OCI-LY7 (cell line): ENCODE measurements at places on chromosomes 3 and 15.

DNA sequence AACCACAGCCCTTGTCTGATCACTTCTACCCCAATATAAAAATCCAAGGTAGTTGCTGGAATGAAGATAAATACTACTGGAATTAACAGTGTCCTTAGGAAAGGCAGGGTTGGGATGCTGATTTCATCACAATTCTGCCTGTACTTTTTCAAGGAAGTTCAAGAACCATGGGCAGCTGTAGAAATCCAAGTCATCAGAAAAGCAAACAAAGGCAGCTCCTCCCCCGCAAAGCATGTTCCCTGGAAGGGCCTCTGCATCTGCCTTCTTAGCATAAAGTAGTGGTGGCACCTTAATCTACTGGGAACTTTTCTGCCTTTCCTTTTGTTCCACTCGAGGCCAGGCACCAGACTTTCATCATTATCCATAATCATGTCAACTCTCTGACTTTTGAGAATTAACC lies 54.4 kb downstream of the ERC2 start:
- DNase-seq = no peak

DNA sequence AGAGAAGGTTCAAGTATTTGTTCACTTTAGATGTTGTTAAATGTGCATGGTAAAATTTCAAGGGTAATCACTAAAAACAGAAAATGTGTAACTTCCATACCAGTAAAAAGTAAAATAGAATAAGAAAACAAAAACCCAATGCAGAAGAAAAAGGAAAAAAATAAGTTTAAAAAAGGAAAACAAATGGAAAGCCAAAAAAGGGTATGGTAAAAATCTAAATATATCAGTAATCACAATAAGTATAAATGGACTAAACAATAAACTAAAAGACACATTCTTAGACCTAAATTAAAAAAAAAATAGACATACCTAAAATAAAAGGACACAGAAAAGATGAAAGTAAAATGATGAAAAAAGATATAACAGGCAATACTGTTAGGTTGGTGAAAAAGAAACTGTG lies 9.5 kb upstream of the CLN6 start:
- DNase-seq = no peak

DNA sequence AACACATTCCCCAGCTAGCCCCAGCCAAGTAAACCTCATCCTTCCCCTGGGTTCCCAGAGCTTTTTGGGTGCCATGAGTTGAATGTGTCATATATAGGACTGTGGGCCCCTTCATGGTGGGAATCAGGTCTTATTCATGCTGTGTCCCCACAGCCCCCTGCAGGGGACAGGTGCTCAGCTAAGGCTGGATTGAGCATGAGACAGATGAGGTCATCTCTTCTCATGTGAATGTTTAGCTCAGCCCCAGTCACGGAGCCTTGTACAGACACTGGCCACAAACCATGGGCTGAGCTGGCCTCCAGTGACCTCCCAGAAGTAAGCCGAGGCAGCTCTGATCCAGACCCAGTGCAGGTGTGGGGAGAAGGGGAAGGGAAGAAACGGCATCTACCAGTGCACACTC lies 70.7 kb downstream of the C3orf70 start:
- no peak for DNase-seq

DNA sequence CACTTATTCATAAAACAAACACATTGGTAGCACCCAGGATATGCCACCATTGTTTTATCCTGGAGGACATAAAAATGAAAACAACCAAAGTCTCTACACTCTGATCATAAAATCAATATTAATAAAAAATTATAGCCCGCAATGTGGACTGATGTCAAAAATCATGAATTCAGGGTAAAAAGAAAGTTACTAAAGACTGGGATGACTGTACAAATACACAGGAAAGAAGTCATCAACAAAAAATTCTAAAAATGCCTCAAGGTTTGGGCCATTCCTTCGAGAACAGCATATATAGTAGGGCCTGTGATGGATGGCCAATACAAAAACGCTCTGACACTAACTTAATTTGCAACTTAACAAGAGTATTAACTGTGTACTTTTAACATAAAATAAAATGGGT lies 76.8 kb downstream of the THBS1 start:
- no peak for DNase-seq

DNA sequence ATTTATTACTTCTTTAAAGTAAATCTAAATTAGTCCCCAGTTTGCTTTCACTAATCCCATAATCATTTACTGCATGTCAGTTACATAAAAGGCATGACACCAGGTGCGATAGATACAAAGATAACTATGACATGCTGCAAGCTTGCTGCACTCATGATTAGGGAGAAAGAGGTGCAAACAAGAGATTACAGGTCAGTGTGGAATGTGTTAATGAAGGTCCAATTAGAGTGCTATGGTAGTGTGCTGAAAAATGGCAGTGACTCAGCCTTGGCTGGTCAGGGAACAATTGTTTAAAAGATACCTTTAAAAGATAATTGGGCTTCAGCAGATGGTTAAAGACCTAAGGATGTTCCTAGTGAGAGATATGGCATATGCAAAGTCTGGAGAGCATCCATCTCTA lies 352.6 kb upstream of the TGFBR2 start:
- DNase-seq = no peak

DNA sequence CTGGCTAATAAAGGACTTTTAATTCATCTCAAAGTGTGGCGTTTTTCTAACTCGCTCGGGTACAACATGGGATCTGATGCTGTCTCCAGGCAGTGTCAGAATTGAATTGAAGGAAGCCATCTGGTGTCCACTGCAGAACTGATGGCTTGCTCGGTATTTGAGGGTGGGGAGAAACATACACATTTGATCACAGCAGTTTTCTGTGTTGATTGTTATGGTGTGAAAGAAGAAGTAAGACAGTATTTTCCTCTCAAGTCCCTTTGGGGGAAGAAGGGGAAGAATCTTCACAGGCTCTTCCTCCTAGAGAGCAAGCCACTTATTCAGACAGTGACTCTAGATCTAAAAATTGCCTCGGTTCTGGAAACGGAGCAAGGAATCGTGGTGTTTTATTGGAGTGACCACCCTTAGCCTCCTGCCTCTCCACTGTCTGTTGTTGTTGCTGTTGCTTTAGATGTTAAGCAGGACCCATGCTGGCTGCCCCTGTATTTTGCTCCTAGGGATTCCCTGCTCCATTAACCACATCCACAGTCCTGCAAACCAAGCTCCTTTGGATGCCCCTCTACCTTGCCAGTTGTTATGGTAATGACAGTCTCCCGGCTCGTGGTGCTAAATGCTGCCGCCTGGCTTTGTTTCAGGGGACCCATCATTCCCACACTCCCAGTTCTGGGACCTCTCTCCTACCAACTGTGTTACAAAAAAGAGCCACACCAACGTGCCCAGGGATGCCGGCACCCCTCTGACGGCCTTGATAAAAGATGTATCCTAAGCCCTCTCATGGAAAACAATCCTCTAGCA lies 15.3 kb upstream of the MCCC1 start:
- DNase-seq = peak; percentile 30

DNA sequence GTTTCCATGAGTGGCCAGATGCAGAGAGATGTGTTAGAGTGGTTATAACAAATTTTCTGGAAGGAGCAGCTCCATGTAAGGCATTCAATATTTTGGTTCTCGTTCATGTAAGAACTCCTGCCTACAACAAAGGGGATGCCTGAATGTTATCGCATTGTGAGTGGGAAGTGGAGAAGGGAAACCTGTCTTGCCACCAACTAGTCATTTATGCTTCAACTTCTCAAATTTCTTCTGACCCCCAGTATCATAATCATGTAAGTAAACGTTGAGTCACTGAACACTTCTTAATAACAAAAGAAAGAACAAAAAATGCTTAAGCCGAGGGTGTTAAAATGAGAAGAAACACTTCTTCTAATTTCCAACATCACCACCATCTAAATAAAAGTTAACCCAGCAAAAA lies 62.0 kb upstream of the MRPL3 start:
- DNase-seq = no peak

GRCh38 chr3:117873249-117873600 lies 1161.4 kb downstream of the IGSF11 start:
- DNase-seq = no peak

GRCh38 chr3:48467110-48467454 lies 20.5 kb downstream of the ATRIP start:
- DNase-seq = no peak

DNA sequence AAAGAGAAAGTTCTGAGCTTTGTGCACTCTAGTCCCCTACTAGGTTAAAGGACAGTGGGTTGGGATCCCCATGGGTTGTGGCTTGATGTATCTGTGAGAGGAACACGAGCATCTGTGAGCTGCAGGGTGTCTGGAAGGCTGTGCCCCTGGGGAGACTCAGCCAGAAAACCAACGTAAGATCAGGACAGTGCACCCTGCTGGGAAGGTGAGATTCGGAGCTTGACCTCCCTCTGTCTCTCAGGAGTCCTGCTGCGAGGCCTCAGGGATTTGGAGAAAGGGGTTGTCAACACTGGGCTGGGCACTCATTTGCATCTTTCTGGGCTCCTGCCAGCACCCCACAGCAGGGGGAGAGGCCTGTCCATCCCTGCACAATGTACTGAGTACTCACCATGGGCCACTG lies 15.2 kb downstream of the ANKRD63 start:
- no peak for DNase-seq

- no peak for DNase-seq
Measured at GRCh38 chr3:24387493-24387892, 107.2 kb downstream of the THRB start.

- DNase-seq = no peak
Measured at GRCh38 chr15:55239440-55240124, 42.8 kb upstream of the RSL24D1 start.

- peak; percentile 80 for DNase-seq
Measured at GRCh38 chr3:117722856-117723255, 1013.3 kb downstream of the TUSC7 start.

DNA sequence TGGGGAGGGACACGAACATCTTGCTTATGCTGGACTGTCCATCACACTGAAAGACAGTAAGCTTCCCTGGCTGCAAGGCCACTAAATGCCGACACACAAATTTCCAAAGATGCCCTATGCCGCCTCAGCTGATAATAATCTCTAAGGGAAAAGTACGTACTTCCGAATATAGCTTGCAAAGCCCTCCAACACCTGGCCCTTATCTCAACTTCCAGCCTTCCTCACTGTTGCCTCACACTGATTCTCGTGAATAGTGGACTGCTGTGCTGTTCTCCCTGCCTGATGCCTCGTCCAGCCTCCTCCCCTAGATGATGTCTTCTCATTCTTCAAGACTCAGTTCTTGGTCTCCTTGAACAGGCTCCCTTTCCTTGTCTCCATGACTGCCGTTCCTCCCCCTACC lies 72.3 kb downstream of the CD47 start:
- DNase-seq = no peak

DNA sequence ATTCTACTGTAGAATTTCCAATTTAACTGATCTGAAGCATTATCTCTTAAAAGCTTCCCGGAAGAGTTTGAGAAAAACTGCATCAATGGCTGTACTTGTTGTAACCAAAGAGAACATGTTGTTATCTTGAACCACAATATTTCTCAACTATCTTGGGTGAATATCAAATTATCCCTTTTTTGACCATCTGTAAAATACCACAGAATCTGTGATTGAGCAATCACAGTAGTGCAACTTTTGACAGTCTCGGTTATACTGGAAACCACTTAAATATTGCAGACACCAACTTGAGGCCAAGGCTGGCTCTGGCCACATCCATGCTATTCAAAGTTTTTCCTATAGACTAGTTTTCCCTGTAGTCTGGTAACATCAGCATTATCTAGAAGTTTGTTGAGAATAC lies 842.8 kb upstream of the EPHA6 start:
- DNase-seq = no peak

DNA sequence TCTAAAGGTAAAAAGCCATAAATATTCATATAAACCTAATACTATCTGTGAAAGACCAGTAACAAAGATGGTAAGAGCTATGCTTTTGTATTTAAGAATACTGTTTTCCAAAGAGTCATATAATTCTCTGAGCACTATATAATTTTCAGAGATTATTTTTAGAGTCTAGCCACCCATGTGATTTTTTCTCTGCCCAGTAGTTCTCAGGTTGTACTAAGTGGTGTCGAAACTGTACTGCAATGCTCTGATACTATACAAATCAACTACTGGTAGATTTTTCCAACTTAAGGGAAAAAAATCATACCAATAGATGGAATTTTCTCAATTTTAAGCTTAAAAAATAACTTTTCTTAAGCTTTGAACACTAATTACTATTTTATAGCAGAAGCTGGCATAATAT lies 104.8 kb downstream of the MYO5A start:
- DNase-seq = no peak

- DNase-seq = no peak
Measured at GRCh38 chr15:85826756-85827515, 32.2 kb upstream of the KLHL25 start.

- DNase-seq = no peak
Measured at GRCh38 chr3:195768414-195768813, 43.3 kb downstream of the MUC4 start.

GRCh38 chr15:45100884-45101625 lies 12.9 kb downstream of the DUOX2 start:
- no peak for DNase-seq

- peak; percentile 80 for DNase-seq
Measured at GRCh38 chr15:74950078-74950908, 6.3 kb downstream of the RPP25 start.

- DNase-seq = no peak
Measured at GRCh38 chr15:60376677-60377095, 21.1 kb downstream of the ANXA2 start.

DNA sequence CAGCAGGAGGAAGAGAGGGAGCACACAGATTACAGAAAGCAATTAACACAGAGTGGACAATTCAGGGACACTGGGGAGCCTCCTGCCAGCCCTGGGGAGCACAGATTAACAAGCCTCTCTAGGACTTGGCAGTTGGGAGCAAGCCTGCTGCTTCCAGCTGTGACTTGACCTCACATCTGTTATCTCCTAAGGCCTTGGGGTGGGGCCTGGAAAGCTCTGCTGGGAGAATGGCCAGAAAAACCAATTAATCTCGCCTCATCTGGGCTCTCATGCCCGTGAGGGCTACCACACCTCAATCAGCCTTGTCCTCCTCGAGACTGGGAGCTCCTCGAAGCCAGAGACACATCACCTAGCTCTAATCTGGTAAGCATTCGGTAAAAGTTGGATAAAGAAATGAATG lies 39.1 kb downstream of the SEMA5B start:
- no peak for DNase-seq

DNA sequence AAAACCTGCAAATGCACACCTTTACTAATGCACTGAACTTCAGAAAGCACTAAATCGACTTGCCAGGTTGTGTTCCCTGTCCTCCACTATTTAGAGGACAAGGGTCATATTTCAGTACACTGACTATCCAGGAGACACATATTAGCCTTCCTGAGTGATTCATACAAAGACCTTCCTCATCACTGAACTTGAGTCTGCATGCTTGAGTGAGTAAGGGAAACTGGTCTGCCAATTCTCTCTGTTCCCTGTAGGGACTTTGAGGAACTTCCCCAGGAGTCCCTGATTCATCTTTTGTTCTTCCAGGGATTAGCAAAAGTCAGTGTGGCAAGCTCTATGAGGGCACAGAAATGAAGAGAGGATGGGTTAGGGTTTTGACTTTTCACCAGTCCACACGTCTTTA lies 565.9 kb downstream of the PDCD6IP start:
- DNase-seq = no peak
